ENCODE measurements at places on chromosomes 12 and 14. TPM values are rescaled to one million over a fixed set of nuclear protein-coding genes. Genes with fewer than 3 reads are reported as not detected.

Gene KRT77
- total RNA-seq, result not detected

Gene FAM186B
- total RNA-seq, result 0.30 TPM

Gene SLC25A21
- 3.0 TPM for total RNA-seq

DNA sequence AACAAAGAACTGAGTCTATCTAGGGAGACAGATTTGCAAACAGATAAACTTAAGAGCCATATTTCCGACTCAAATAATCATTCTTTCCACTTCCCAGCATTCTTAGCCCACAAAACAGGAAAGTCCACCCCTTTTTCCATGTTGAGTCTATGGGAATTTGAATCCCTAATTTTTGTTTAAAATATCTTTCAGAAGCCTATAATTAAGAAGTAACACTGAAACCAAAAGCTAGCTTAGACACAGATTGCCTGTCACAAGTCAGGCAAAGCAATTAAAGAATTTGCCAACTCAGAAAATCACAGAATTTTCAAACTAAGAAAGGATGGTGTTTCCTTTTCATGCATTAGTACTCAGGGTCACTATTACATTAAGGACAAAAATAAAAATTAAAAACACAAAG is 17.0 kb downstream of the ATP2B1 start:
- DNase-seq, result no peak

GRCh38 chr14:94728950-94729349 is 41.0 kb downstream of the GSC start:
- no peak for DNase-seq

GRCh38 chr14:54349713-54350112 is 47.1 kb upstream of the CDKN3 start:
- no peak for DNase-seq

DNA sequence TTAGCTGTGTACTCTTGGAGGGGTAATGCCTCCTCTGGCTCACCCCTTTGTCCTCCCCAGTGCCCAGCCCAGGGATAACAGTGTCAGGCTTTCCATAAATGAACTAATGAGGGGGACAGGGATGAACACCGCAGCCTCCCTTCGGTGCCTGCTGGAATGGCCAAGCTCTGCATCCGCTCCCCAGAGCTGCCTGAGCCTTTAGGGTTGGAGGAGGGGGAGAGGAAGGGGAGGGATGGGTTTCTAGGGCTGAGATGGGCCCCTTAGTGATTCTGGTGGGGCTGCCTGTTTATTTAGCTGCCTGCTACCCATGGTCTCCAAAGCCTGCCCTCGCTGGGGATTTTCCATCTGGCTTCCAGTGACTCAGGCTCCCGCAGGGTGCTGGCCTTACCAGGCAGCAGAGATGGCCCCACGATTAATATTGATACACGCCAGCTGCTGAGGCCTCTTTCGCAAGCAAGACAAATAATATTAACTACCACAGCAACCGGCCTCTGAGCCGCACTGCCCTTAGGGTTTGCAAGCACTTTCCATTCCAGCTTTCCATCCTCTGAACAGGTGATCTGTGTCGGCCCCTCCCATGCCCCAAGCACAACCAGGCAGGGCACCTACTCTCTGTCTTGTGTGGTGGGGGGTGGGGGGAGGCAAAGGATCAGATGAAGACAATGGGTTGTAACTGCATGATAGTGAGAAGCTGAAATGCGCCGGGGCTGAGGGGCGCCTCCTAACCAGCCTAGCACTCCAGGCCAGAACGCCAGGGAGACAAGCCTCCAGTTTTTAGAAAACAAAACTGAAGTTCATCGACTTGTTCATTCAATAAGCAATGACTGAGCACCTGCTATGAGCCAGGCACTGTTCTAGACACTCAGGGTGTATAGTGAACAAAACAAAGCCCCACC is 56.7 kb downstream of the C14orf132 start:
- peak; percentile 34 for DNase-seq

DNA sequence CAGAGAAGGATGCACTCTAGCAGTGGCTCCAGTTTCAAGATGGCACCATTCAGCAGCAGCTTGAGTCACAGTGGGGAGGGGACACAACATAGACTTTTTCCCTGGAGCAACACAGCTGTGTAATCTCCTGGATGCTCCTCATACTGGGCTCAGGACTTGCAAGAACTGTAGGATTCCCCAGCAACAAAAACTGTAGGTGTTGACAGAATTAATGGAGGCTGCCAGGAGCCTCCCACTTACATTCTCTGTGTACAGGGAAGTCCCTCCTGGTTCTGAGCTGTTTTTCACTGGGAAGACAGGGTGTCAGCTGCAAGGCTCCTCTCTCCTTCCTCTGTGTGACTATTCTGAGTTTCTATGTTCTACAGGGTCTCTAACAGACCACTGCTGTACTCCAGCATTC is 217.9 kb downstream of the KIF21A start:
- no peak for DNase-seq

DNA sequence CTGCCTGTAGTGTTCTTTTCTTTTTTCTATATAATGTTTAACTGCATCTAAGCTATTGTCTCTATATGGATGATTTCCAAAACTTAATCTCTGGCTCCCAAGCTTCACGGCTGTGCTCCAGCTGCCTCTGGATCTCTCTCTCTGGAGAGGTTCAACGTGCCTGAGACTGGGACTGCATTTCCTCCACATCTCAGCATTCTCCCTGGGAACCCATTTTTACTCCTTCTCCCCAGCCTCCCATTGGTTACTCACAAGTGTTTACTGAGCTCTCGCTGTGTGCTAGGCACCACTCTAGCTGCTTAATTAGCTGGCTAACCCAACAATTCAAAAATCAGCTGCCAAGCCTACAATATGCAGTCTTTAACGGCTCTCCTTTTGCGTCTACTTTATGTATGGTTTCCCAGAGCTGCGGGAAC is 34.7 kb downstream of the FBXL14 start:
- DNase-seq, result no peak

- DNase-seq, result no peak
These were observed 27.1 kb downstream of the RASSF8 start for GRCh38 chr12:25985316-25986175.

GRCh38 chr12:124126950-124127655 is 154.1 kb downstream of the ZNF664 start:
- no peak for DNase-seq
